HL-60 (cell line): ENCODE measurements at places on chromosomes 7 and 10.

DNA sequence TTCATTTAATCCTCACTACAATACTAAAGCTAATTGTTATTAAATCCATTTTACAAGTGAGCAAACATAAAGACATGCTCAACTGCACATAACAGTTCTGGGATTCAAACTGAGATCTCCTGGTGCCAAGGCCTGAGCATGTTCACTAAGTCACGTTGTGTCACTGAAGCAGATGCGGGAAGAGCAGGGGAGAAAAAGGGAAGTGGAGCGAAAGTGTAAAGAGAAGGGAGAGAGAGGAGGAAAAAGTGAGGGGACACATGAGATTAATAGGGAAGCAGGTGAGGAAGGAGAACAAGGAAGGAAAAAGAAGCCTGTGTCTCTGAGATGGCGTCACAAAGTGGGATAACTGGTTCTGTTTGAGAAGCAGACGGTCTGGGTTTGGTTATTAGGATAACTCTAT is 38.9 kb upstream of the KAT6B start:
- peak; percentile 4 for DNase-seq

DNA sequence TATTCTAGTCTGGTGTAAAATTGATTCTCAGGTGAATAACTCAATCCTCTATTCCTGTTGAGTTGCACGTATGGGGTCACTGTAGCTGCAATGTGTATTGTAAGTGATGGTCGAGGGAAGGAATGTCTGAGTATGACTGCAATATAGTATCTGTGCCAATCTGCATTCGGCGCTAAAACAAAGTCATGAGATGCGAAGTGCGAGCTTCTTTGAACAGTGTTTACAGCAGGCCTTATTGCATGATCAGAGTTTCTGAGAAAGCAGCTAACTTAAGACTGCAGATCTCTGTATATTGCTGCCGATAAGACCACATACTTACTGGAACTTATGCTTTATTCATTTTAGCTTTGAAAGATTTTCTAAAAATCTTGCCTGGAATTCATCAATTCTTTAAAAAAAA is 341.7 kb upstream of the BMPER start:
- no peak for DNase-seq

- DNase-seq: no peak
These were observed 1.0 kb upstream of the LRRN3 start for GRCh38 chr7:111089822-111090426.

DNA sequence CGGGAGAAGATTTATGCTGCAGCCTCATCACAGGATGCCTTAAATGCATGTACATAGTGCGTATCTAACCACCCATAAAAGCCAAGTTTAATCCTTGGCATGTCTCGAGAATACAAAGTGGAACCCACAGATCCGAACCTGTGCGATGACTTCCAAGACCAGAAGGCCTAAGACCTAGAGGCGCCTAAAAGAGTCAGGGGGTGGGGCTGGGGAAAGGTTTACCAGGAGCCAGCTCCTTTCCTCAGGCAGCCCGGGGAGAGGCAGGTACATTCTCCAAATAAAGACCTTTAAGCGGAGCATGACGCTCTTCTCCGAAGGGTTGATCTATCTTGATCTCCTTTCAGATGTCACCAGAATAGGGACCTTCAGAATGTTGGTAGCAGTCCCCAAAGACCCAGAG is 9.7 kb downstream of the SP8 start:
- DNase-seq: no peak

DNA sequence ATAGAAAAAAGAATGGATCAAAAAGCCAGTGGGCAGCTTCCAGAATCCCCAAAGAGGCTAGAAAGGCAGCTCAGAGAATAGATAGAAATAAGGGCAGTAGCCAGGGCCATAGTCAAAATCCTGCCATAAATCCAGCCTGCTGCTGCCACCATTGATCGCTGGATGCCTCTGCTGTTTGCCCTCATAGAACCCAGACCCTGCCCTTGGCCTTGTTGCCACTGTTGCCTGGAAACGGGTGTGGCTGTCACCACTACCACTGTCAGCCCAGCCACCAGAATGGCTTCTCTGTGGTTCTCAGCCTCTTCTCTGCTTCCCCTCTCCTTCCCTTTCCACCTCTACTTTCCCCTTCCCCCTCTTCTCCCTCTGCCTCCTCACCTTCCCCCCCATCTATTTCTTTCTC is 57.8 kb downstream of the HHEX start:
- peak; percentile 51 for DNase-seq

GRCh38 chr7:95421000-95421846 is 13.6 kb downstream of the PON2 start:
- DNase-seq: no peak

GRCh38 chr7:20153567-20153966 is 63.6 kb downstream of the MACC1 start:
- DNase-seq: no peak

GRCh38 chr7:22333680-22334141 is 23.2 kb downstream of the RAPGEF5 start:
- DNase-seq: no peak

GRCh38 chr7:94903971-94904370 is 3.4 kb upstream of the PPP1R9A start:
- DNase-seq: no peak

DNA sequence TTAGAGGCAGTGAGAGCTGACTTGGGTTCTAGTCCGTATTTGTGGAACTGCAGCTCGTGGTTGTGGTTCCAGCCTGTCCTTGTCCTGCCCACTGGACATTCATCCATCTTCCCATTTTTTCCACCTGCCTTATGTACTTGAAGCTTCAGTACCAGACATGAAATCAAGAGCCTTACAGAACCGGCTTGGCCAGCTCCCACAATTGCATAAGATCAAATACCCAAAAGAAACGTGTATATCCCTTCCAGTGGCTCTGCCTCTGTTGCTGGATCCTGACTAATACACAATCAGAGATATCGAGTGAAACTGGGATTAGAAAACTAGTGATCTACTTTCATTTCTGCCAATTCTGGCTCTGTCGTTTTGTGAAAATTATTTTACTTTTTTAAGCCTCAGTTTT is 23.8 kb upstream of the LIPA start:
- no peak for DNase-seq

GRCh38 chr7:81533426-81533825 is 236.4 kb downstream of the HGF start:
- DNase-seq: no peak

- no peak for DNase-seq
These were observed 649.0 kb upstream of the ANKRD30A start for GRCh38 chr10:36476399-36476798.

DNA sequence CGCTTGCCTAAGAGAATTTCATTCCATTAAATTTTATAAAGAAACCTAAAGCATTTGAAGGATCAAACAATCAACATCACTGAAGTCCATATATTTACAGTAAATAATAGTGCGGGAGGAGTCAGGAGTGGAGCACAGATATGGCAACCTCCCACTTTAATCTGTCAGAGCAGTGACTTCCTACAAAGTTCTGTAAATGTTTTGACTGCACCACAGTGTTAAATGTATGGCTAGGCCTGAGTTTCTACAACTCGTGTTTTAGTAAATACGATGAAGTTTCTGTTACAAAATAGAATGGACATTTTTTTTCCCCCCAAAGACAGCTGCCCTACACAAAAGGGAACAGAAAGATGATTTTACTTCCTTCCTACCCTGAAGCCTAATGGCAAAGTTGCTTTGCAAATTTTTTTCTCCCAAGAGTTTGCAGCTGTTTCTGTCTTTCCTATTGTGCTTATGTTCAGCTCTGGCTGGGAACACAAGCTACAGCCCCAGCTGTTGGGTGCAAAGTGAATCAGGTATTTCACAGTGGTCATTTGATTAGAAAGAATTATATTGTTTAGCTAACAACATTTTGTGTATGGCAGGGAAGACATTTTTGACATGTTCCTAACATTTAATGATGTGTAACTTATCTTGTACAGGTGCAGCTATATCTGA is 62.1 kb downstream of the MET start:
- DNase-seq: no peak

DNA sequence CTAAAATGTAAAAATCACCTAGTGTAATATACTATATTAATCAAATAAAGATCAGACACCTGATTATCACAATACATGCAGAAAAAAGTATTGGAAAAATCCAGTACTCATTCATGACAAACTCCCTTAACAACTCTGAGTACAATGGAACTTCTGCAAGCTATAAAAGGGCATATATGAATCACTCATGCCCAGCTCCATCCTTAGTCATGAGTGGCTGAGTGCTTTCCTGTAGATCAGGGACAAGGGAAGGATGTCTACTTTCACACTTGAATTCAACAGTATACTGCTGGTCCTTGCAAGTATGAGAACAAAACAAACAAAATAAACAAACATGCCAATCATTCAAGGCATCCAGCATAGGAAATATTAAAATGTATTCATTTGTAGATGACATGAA is 116.5 kb downstream of the ADARB2 start:
- DNase-seq: no peak

- no peak for DNase-seq
These were observed 59.5 kb upstream of the CDCA7L start for GRCh38 chr7:22005151-22005550.

DNA sequence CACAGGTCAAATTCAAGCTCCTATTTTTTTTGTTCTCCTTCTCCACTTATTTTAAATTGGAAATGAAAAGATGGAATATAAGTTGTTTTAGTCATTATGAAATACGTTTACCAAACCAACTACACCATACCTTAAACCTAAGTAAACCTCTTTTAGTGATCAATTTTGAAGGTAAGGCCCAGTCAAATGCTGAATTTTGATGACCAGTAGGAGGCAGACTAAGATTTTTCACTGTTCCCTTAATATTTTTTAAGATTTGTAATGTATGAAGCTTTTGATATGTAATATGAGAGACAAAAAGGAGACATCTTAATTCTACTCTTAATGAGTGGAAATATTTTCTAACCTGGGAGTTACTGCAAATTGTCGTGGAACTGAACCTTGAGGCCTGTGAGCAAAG is 311.6 kb downstream of the EXOC4 start:
- no peak for DNase-seq

DNA sequence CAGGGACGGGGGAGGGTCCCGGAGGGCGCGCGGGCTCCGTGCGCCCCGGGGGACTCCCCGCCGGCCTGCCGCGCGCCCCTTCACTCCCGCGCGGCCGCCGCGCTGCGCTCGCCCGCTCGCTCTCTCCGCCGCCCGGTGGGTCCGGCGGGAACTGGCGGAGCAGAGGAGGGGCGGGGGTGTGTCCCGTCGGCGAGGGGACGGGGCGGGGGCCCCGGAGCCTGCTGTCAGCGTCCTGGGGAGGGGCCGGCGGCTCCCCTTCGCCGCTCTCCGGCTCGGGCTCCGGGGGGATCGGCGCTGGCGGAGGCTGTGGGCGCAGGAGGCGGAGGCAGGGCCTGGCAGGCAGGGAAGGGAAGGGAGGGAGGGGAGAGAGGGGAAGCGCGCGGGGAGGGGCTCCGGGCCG is at the start of gene SH3PXD2A:
TSS of gene SH3PXD2A (minus strand) at position 153 of the 400 bp plus-strand sequence. CDS start 310 bp downstream, outside the sequence.
- no peak for DNase-seq

DNA sequence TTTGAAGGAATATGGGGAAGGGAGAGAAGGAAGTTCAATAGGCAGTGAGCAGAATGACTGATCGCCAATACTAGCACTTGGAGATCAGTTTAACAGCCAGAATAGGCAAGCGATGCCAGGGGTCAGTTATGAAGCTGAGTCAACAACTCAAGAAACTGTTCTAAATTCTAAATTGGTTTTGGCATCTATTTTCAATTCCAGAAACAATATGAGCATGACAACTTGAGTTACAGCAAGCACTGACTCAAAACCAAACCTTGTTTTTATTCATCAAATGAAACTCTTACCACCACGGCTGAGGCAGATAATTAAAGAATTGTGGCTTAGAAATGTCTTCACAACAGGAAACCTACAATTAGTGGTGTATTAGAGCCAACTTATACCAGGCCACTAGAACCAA is 180.5 kb upstream of the ASAH2 start:
- DNase-seq: no peak

GRCh38 chr7:131076711-131077181 is 250.9 kb upstream of the MKLN1 start:
- DNase-seq: no peak

- DNase-seq: no peak
These were observed 153.8 kb upstream of the CALCR start for GRCh38 chr7:93728292-93728691.

- DNase-seq: peak; percentile 28
These were observed 110.1 kb downstream of the SNX13 start for GRCh38 chr7:17830206-17830605.

DNA sequence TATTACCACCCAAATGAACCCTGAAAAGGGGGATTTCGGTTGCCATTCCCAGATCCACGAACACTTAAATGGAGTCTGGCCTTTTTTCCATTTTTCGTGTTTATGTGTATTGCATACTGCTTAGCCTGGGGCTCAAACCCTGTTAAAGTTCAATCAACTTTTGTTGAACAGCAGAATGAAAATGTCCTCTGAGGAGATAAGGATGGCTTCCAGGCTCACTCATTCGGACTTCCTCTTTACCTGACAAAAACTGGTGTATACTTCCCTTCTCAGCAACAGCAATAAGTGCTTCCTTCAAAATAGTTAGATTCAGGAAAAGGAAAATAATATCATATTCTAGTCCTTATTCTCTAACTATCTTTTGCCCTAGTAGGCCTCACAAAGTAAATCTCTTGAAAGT is 61.1 kb upstream of the ARID5B start:
- DNase-seq: no peak

- no peak for DNase-seq
These were observed 4.7 kb upstream of the SPAG6 start for GRCh38 chr10:22340329-22341189.

GRCh38 chr10:17396004-17396403 is 58.4 kb downstream of the ST8SIA6 start:
- no peak for DNase-seq

DNA sequence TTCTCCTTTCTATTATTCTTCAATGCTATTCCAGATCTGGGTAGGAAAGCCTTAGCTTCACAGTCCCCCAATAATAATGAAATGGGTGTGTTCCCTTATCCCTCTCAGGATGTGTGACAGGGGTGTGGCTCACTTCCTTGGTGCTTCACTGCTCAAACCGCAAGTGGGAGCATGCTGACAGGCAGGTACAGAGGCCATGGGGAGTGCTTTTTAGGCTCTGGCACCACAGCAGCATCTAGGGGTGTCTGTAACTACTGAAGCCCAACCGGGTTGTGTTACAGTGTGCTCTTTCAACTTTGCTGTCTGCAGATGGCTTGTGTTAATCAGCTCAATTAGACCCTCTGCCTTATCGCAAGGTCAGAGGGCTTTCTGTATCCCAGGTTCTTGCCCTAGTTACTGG is 79.4 kb upstream of the CYP2C9 start:
- no peak for DNase-seq

- DNase-seq: no peak
These were observed 17.0 kb downstream of the CUBN start for GRCh38 chr10:17112566-17112965.

DNA sequence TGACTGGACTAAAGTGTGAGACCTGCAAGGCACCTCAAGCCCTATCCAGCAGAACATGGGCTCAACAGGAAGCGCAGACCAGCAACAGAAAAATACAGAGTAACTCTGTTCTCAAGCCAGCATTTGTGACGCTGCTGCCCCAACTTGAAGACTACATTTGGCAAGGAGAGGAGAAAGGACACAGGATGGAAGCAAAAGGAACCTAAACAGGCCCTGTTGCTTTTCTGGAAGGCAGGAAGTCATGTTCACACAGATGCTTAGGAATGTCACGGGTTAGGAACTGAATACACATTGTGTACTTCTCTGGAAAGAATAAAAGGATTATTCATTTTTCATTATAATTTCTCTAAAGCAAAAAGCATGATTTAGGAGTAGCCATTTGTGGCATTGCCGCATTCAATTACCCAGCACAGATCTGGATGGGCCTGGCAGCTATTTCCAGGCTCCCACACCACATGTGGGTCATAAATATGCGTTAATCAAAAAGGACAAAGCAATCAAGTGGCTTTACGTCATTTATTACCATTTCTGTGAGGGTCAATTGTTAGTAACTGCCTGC is 19.8 kb upstream of the TOMM7 start:
- DNase-seq: no peak
